Ovary (tissue), 10 donors: ENCODE measurements at places on chromosomes 1 and 21. TPM values are rescaled to one million over a fixed set of nuclear protein-coding genes. Genes with fewer than 3 reads are reported as not detected.
A peak's percentile ranks its signal among the peaks of the same experiment; 100 is the strongest.

DNA sequence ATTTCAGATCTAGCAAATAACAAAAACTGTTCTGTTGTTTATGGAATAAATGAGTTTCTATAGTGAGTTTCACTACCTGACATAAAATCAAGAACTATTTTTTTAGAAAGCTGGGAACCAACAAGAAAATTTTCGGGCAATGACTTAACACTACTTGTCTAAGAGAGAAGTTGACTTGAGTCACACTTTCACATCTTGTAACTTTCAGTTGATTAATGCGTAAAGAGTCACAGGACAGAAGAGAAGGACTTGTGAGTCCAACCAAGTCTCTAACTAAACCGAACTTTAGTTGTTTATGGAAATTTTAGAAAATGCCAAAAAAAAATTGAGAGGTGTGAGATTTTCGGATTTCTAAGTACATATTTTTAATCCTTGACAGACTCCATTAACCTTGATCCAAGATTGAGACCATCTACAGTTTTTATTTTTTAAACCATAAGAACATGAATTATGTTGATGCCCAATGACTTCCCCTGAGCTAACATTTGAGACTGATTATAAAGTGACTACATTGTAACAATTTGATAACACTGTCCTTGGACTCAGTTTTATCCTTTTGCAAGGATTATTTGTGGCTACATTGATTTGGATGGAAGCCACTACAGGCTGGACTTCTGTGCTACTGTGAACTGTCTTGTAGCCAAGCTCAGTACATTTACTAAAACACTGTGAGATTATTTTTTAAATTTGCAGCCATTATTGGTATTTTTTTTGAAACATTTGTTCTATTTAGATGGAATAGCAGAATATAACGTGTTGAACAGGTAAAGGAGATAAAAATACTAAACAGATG lies 284.0 kb downstream of the PTPRC start:
- DNase-seq: no peak

- DNase-seq: no peak
Measured at GRCh38 chr21:16580661-16581060, 850.9 kb downstream of the USP25 start.

GRCh38 chr1:65146908-65147423 lies 1.0 kb upstream of the AK4 start:
- DNase-seq: no peak

DNA sequence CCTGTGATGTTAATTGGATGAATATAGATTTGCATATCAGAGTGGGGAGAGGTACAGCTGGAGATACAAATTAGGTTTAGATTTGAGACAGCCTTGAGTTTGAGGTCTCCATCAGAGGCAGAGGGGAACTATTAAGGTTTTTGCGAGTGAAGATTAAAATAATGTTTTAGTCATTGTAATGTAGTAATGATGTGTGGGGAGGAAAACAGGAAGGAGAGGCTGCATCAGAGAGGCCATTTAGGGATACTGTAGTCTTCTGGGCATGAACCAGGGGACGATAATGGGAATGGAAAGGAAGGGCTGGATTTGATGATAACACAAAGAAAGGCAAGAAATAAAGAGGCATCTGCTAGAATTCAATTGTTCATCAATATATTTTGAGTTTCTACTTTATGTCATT lies 9.5 kb downstream of the CD84 start:
- no peak for DNase-seq

- DNase-seq: no peak
Measured at GRCh38 chr1:6597777-6598131, 4.9 kb downstream of the KLHL21 start.

DNA sequence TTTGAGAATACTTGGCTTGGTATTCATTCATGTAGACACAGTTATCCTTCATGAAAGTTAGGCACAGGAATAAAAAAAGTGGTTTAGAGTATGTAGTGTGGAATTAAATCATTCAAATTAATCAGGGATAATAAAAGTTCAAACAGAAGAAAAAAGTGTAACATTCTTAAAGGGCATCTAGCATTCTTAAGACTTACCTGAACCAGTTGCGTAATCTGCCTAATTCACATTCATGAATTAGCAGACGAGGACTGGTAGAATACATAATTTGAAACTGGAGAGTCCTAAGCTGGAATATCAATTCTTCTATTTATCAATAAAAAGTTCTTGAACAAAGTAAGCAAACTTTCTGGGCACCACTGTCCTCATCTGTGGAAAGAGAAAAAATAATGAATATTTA lies 157.0 kb upstream of the DEPDC1 start:
- DNase-seq: no peak

DNA sequence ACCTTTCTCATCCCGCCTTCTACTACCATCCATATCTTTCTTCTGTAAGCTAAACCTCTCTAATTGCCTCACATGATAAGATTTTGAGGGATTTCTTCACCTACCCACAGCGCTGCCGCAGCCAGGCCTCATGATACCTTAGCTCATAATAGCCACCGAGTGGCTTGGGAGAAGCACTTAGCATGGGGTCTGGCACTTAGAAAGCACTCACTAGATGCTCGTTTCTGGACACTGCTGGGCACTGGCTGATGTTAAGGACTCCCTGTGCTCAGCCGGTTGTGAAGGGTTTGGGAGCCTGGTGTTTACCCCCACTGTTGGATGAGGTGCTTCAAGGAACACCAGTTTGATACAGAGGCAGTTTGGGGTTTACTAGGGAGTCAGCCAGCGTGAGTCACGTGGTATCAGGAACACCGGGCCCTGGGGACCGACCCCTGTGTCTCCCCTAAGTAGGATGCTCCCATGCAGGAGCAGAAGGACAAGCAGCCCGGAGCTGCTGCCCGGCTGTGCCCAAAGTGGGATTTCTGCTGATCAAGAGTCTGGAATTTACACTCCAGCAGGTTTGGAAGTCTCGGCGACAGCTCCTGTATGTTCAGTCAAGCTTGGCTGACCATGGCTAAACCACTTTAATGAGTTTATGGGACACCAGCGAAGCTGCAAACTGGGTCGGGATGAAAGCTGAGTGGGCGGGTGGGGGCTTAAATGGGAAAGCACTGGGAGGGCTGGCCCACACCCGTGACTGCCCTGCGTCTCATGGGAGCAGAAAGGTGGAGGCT lies 63.3 kb downstream of the GALNT2 start:
- no peak for DNase-seq

DNA sequence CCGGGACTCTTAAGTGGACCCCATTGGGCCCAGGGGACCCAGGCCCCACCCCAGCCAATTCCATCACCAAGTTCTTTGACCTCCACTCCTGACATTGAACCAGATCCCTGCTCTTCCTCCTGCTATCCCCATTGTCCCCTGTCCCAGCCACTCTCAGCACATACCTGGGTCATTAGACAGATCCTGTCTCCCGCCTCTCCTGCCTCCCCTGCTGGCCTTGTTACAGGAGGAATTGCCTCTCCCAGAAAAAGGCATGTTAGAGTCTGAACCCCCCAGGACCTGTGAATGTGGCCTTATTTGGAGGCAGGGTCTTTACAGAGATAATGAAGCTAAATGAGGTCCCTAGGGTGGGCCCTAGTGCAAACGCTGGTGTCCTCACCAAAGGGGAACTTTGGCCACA lies 301.9 kb downstream of the NPHP4 start:
- no peak for DNase-seq

DNA sequence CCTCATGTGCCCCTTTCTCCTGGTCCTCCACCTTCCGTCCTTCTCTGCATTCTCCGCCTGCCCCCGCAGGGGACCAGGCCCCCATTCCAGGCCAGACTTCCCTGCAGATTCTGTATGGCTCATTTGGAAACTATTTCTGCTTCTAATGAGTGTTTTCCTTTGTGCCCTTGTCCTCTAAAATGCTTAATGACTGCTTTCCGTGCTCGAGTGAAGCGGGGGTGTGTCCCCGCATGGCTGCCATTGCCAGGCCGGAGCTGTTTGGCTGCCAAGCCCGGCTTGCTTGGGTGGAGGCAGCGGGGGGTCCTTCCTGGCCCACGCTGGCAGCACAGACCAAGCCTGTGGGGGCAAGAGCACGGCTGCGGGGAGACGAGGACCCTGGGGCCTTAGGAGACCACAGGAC lies 299.3 kb upstream of the VAMP3 start:
- no peak for DNase-seq

- DNase-seq: no peak
Measured at GRCh38 chr1:151184211-151184610, 5.8 kb downstream of the VPS72 start.

- DNase-seq: no peak
Measured at GRCh38 chr1:40532844-40533424, 1.5 kb downstream of the ZNF684 start.

DNA sequence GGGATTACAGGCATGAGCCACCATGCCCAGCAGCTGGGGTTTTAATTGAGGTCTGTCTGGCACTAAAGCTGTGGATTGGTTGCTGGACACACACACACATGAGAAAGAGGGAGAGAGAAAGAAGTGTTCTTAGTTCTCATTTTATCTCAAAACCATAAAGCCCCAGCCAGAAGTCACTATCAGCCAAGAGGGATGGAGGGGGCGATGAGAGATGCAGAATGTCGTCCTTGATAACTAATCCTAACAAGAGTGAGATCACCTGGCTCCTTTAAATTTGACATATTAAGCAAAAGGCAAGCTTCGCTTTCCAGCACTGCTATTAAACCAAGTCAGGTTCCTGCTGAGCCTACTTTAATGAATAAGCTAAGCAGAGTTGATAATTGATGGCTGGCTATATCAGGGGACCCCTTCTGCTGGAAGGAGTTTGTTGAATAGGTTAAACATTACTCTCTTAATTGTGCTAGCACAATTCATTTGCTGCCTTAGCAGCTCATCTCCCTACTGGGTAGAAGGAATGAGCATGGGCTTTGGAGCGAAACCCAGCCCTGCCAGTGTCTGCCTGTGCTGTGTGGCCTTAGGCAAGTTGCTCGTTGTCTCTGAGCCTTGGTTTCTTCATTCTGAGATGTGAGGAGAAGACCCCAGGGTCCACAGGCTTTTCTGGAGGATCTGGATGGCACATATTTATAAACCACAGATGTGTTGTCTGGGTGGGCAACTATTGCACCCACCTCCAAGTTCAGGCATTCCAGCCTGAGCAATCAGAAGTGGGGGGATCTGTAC lies 50.8 kb downstream of the ALPL start:
- DNase-seq: no peak

GRCh38 chr1:208272713-208273112 lies 28.5 kb upstream of the PLXNA2 start:
- DNase-seq: no peak

GRCh38 chr1:55636696-55637095 lies 421.5 kb upstream of the USP24 start:
- DNase-seq: no peak

GRCh38 chr1:174956086-174956485 lies 43.7 kb upstream of the CACYBP start:
- DNase-seq: no peak

GRCh38 chr21:34639882-34640788 lies 25.2 kb upstream of the RCAN1 start:
- DNase-seq: no peak

DNA sequence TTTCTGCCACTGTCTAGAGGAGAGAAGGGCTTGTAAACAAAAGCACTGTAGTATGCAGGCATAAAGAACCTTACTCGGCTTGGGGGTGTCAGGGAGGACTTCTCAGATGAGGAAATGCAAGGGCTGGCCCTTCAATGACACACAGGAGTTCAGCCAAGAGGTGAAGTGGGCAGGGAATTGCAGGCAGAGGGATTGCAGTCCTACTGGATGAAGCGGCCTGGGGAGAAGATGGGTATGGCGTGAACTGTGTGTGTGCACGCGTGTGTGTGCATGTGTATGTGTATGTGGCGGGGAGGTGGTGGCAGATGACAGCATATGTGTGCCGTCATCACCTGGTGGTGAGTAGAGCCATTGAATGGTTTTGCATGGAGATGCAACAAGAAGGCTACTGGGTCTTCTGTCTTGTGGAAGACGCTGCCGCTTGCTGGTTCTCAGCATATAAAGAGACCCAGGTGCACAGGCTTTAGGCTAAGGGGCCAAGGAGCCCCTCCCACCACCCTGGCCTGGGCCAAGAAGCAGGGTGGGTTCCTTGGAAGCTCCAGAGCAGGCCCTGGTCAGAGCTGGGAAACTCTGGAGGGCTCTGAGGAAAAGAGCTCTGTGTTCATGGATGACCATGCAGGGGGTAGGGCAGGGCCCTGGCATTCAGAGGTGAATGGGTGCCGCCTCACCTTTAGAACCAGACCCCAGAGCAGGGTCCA lies 4.1 kb upstream of the EPS8L3 start:
- DNase-seq: peak; percentile 31

- DNase-seq: no peak
Measured at GRCh38 chr1:24752305-24752704, 7.1 kb downstream of the CLIC4 start.

GRCh38 chr1:101509370-101509769 lies 272.6 kb downstream of the S1PR1 start:
- no peak for DNase-seq

The S100A1 gene
- total RNA-seq: 1.4 TPM

The FAM151A gene
- not detected for total RNA-seq

The COG2 gene
- 21.5 TPM for total RNA-seq

The OR6N1 gene
- not detected for total RNA-seq

The LORICRIN gene
- not detected for total RNA-seq

The PLA2G2A gene
- total RNA-seq: 76.5 TPM

The SOX13 gene
- total RNA-seq: 33.5 TPM

The ADAMTS1 gene
- 532 TPM for total RNA-seq
